ENCODE measurements at places on chromosomes 13 and 19.

- DNase-seq: no peak
These were observed 18.0 kb downstream of the RAB3D start for GRCh38 chr19:11321191-11322126.

- no peak for DNase-seq
These were observed 17.1 kb downstream of the ZNRF4 start for GRCh38 chr19:5472286-5472685.

DNA sequence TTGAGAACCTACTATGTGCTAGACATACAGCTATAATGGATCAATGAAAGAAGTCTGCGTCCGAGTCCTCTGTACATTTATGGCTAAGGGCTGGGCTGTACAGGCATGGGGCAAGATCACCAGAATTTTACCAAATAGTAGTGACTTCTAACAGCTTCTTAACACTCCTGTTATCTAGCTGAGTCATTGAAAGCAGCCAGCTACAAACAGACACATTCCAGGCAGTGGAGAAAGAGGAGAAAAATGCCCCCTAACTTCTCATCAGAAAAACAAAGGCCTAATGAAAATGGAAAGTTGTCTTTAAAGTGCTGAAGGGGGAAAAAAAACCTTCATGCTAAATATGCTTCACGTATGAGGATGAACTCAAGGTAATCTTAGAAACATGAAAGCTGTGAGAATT, 14.3 kb upstream of the ZNF667 start:
- no peak for DNase-seq

DNA sequence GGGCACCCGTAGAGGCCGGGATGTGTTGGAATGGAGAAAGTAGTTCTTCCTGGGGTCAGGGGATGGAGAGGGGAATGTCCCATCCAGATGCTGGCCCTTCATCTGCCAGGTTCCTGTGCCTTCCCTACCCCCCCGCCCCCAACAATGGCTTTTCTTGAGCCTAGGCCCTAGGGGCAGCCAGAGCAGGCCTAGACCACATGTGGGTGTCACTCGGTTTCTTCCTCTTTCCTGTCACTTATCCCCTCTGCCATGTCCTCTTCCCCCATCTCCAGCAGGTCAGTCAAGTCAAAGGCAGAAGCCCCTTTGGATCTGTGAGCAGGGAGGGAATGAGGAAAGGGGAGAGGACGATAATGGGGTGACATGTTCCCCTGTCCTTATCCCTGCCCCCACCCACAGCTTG, 36.4 kb downstream of the LYL1 start:
- no peak for DNase-seq

GRCh38 chr13:108595436-108596274, 33.8 kb upstream of the MYO16 start:
- peak; percentile 44 for DNase-seq

DNA sequence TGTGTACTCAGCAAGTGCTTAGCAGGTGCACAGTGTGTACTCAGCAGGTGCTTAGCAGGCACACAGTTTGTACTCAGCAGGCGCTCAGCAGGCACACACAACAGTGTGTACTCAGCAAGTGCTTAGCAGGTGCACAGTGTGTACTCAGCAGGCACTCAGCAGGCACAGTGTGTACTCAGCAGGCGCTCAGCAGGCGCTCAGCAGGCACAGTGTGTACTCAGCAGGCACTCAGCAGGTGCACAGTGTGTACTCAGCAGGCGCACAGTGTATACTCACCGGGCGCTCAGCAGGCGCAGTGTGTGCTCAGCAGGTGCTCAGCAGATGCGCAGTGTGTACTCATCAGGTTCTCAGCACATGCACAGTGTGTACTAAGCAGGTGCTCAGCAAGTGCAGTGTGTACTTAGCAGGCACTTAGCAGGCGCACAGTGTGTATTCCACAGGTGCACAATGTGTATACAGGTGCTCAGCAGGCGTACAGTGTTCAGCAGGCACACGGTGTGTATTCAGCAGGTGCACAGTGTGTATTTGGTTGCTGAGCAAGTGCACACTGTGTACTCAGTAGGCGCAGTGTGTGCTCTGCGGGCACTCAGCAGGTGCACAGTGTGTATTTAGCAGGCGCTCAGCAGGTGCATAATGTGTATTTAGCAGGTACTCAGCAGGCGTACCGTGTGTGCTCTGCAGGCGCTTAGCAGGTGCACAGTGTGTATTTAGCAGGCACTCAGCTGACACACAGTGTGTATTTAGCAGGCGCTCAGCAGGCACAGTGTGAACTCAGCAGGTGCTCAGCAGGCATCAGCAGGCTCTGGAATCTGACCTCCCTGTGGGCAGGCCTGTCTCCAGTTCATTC, 15.1 kb downstream of the CRTC1 start:
- DNase-seq: no peak

DNA sequence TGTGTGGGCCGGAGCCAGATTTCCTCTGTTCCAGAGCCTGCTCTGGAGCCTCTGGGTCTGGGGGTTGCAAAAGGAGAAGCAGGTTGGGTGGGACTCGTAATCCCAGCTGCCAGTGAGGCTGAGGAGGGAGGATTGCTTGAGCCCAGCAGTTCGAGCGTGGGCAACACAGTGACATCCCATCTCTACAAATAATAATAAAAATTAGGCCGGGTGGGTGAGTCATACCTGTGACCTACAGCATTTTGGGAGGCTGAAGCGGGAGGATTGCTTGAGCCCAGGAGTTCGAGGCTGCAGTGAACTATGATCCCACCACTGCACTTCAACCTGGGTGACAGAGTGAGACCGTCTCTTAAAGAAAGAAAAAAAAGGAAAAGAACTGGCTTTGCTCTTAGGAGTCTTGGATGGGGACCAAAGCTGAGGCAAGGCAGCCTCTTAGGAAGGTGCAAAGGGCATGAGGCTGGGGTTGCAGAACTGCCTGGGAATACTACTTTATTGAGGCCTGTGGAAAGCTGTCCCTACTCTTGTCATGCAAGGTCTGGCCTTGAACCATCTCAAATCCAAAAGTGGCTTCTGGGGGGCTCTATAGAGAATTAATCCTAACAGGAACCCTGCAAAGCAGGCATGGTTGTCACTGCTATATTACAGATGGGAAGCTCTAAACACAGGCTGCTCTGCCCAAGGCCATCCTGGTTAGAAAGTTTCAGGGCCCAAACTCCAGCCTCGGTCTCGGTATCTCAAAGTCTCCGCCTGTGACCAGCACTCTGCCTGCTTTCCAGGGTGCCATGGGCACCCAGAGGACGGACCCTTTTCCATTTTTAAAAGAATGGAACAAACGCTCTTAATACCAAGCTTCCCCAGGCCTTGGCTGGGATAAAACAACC, 880 bp upstream of the C19orf12 start:
- DNase-seq: no peak

- no peak for DNase-seq
These were observed 43.0 kb upstream of the HNRNPA1L2 start for GRCh38 chr13:52599037-52599847.

DNA sequence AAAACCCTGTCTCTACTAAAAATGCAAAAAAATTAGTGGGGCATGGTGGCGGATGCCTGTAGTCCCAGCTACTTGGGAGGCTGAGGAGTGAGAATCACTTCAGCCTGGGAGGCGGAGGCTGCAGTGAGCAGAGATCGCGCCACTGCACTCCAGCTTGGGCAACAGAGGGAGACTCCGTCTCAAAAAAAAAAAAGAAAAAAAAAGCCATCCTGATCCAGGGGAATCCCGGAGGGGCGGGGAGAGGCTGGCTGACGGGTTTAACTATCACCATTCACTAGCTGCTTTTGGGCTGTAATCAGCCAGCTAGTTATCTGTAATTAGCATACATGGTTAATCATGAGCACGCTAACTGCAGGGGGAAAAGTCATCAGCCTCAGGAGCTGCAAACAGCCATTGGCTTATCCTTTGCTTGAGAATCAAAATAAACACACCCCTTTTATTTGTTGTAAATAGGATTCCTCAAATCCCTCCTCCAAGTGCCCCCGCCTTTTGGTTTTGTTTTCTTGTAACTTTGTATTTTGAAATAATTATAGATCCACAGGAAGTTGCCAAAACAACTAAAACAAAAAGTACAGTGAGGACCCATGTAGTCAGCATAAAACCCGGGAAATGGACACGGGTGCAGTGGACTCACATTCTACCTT, 9.6 kb downstream of the FSD1 start:
- DNase-seq: no peak

GRCh38 chr13:92510416-92510815, 716.2 kb upstream of the GPC6 start:
- no peak for DNase-seq

DNA sequence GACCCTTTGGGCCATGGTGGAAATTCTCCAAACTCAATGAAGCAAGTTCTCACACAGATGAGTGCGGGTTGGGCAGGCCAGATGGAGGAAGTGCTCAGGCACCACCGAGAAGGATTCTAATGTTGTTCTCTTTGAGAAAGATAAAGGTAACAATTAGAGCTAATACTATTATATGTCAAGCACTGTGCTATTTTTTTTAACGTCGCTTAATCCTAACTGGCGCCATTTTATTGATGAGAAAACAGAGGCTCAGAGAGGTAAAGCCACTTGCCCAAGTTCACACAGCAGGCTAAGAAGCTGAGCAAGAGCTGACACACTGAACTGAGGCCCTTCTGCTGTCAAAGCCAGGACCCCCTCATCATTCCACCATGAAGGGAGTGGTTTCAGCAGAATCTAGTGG, 1.0 kb downstream of the FBL start:
- no peak for DNase-seq

- DNase-seq: no peak
These were observed 4.9 kb upstream of the NECTIN2 start for GRCh38 chr19:44841231-44841630.
